ENCODE measurements at places on chromosomes 16 and 17. TPM values are rescaled to one million over a fixed set of nuclear protein-coding genes. Genes with fewer than 3 reads are reported as not detected.

CSH1 gene
- total RNA-seq, result not detected

LRRC46 gene
- not detected for total RNA-seq

PRAC1 gene
- total RNA-seq, result not detected

ABCA9 gene
- not detected for total RNA-seq

CCL18 gene
- total RNA-seq, result not detected

COL1A1 gene
- total RNA-seq, result 25.0 TPM

TM4SF5 gene
- not detected for total RNA-seq

TBX21 gene
- not detected for total RNA-seq

MFSD11 gene
- 19.0 TPM for total RNA-seq

TTLL6 gene
- 0.34 TPM for total RNA-seq

MEFV gene
- not detected for total RNA-seq

GPS2 gene
- 56.4 TPM for total RNA-seq

ZFP1 gene
- total RNA-seq, result 7.9 TPM

NPB gene
- 5.4 TPM for total RNA-seq

PIPOX gene
- total RNA-seq, result 1.6 TPM

UBE2O gene
- total RNA-seq, result 23.7 TPM

CMTM2 gene
- total RNA-seq, result not detected

CBX2 gene
- total RNA-seq, result 18.7 TPM

NPIPA5 gene
- not detected for total RNA-seq

CCL4 gene
- not detected for total RNA-seq

EME1 gene
- total RNA-seq, result 19.0 TPM

DNAAF8 gene
- total RNA-seq, result 5.4 TPM

MRC2 gene
- 215 TPM for total RNA-seq

TBC1D3H gene
- total RNA-seq, result not detected

PLEKHH3 gene
- 20.5 TPM for total RNA-seq

NUDT7 gene
- total RNA-seq, result 25.3 TPM

FSCN2 gene
- 1.6 TPM for total RNA-seq

KDM8 gene
- 3.4 TPM for total RNA-seq

CES3 gene
- total RNA-seq, result 2.2 TPM

PYY gene
- total RNA-seq, result not detected

CMTM1 gene
- total RNA-seq, result 1.5 TPM

CTF1 gene
- 2.9 TPM for total RNA-seq

STAT5A gene
- total RNA-seq, result not detected

CCT6B gene
- not detected for total RNA-seq

CCDC137 gene
- total RNA-seq, result 33.8 TPM

HBA1 gene
- not detected for total RNA-seq

WFIKKN1 gene
- total RNA-seq, result not detected

EPN3 gene
- total RNA-seq, result 0.32 TPM

BRIP1 gene
- 22.3 TPM for total RNA-seq

STX1B gene
- not detected for total RNA-seq

PRCD gene
- not detected for total RNA-seq

NOL3 gene
- 120 TPM for total RNA-seq

BICDL2 gene
- not detected for total RNA-seq

KRT25 gene
- total RNA-seq, result not detected

ATP2C2 gene
- total RNA-seq, result not detected

SEZ6 gene
- not detected for total RNA-seq
